ENCODE measurements at places on chromosomes 3 and 15. TPM values are rescaled to one million over a fixed set of nuclear protein-coding genes. Genes with fewer than 3 reads are reported as not detected.

The LDHAL6B gene
- not detected for total RNA-seq

The FSIP1 gene
- total RNA-seq: 1.6 TPM

The CCR3 gene
- not detected for total RNA-seq

The RSRC1 gene
- total RNA-seq: 36.7 TPM

The LRRC49 gene
- total RNA-seq: 10.4 TPM

All from smooth muscle cell of the pulmonary artery (primary cell).